ENCODE measurements at places on chromosomes 1 and 21.

DNA sequence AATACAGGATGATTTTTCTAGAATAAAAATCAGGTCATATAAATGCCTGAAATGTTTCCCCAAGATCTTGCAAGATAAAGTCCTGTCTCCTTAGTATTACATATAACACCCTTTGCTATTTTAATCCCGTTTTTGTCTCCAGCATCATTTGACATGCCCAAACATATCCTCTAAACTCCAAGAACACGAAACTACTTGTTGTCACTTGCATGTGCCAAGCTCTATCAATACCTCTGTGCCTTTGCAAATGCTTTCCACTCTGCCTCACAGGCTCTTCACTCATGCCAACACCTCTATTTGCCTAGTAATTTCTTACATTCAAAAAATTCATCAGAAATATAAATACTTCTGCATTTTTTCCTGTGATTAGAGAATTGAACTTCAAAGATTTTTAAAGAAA, 37.9 kb downstream of the LRRIQ3 start:
- no peak for DNase-seq

DNA sequence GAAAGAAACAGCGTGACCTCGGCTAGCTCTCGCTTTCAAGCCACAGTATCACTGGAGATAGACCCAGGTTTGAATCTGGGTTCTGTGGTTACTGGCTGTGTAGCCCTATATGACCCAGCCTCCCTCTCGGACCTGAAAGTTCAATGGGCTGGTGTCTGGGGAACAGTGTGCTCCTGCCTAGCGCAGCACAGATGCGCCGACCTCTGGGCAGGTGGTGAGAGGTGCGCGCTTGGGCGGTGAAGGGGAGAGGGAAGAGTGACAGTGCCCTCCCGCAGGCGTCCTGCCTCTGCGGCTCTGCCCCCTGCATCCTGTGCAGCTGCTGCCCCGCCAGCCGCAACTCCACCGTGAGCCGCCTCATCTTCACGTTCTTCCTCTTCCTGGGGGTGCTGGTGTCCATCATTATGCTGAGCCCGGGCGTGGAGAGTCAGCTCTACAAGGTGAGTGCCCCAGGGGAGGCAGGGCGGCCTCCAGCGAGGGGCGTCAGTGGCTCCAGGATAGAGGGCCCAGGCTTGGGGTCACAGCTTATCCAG, 10.5 kb downstream of the SERINC2 start:
- no peak for DNase-seq

GRCh38 chr1:22780696-22781095, 70.1 kb downstream of the EPHB2 start:
- DNase-seq, result peak; percentile 37

GRCh38 chr21:15893902-15894301, 164.1 kb downstream of the USP25 start:
- no peak for DNase-seq

DNA sequence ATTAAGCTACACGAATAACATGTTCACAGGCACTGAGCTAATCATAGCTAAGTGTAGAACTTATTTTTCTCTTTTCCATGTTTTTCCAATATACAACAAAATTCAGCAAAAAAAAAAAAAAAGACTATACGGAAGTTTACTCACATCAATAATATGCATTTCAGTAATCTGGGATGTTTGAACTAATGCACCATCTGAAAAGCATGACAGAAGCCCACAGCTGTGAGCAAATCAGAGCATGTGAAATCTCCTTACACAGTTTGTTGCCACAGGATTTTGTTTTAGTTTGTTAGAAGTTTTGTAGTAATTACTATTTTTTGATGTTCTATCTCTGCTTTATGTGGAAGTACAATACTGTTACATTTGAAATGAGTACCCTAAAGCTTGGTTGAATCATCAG, 1051.7 kb downstream of the TTLL7 start:
- DNase-seq, result peak; percentile 7

DNA sequence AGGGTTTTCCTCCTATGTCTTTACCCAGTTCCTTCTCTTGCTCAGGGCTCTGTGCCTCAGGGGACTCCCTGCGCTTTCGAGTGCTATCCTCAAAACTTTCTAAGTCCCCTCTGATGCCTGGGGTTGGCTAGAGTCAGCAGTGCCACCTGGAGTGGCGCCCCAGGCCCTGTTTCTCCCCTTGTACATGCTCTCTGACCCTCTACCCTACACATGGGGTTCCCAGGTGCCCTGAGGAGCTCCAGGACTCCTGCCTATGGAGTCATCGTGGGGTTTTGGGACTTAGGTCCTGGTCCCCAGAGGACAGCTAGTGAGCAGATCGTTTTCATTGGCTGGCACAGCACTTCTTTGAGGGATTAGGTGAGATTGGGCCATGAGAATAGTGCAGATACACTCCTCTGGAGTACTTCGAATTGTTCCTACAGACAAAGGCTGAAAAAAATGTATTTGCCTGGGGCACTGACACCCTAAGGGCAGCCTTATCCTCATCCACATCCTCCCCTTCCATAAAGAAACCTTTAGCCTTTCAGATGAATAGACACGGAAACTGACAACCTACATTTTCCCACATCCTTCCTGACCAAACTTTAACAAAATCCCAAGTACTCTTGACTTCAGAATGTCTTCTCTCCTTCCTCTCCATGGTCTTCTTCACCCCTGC, 41.5 kb downstream of the LGR6 start:
- peak; percentile 36 for DNase-seq

GRCh38 chr21:23542097-23542496, 2065.2 kb downstream of the MRPL39 start:
- no peak for DNase-seq

GRCh38 chr1:27555700-27556424, 48.1 kb downstream of the AHDC1 start:
- DNase-seq, result peak; percentile 60

- peak; percentile 51 for DNase-seq
These were observed 21.1 kb downstream of the C2CD2 start for GRCh38 chr21:41932576-41933312.

GRCh38 chr21:36542312-36543101, 62.6 kb upstream of the CLDN14 start:
- no peak for DNase-seq

DNA sequence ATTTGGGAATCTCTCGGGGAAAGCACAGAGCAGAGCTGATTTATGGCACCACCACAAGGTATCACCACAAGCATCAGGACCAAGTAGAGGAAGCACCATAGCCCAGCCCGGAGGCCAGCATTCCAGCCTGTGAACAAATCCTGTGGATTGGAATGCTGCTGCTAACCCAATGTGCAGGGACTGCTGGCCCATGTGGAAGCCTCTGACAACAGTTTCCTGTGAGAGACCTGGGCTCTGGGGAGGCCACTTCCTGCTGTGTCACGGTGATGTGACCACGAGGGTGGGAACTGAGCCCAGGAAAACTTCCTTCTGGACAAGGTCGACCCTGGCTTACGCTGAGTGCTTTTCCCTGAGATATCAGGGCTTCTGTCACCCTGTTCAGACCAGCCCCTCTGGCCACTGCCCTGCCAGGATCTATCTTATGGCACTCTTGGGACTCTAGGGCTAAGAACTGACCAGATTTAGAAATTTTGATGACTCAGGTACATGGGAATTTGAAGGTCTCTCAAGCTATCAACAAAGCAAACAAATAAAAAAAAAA, 88.3 kb upstream of the NGF start:
- peak; percentile 100 for DNase-seq

DNA sequence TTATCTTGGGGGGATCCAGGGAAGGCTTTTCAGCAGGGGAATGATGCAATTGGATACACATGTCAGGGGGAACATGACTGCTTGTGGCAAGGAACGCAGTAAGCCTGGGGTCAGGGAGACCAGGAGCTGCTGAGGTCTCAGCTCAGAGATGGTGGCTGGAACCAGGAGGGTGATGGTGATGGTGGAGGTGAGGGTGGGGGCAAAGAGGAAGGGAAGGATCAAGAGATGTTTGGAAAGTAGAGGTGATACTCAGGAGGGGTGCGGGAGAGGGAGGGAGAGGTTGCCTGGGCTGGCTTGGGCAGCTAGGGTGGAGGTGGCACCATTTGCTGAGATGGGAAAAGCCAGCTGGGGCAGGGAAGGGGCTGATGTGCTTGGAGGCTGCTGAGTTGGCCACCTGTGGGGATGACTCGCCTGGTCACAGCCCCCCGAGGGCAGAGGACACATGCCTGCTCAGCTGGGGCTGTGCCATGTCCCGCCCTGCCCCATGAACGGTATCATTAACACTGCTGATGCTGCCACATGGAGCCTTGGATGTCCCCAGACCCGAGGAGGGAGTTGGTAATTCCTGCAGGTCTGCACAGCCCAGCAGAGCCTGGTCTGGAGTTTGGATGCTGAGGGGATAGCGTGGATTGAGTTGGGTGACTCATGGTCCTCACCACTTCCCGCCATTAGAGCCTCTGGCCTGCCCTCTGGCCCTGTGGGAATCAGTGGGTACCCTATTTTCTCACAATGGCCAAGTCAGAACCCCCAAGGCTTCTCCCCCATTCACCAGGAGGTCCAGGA, 6.3 kb upstream of the PADI1 start:
- DNase-seq, result peak; percentile 53

GRCh38 chr1:186978596-186979556, 150.1 kb downstream of the PLA2G4A start:
- no peak for DNase-seq

- DNase-seq, result no peak
These were observed 86.1 kb downstream of the NPHP4 start for GRCh38 chr1:5906116-5906515.

DNA sequence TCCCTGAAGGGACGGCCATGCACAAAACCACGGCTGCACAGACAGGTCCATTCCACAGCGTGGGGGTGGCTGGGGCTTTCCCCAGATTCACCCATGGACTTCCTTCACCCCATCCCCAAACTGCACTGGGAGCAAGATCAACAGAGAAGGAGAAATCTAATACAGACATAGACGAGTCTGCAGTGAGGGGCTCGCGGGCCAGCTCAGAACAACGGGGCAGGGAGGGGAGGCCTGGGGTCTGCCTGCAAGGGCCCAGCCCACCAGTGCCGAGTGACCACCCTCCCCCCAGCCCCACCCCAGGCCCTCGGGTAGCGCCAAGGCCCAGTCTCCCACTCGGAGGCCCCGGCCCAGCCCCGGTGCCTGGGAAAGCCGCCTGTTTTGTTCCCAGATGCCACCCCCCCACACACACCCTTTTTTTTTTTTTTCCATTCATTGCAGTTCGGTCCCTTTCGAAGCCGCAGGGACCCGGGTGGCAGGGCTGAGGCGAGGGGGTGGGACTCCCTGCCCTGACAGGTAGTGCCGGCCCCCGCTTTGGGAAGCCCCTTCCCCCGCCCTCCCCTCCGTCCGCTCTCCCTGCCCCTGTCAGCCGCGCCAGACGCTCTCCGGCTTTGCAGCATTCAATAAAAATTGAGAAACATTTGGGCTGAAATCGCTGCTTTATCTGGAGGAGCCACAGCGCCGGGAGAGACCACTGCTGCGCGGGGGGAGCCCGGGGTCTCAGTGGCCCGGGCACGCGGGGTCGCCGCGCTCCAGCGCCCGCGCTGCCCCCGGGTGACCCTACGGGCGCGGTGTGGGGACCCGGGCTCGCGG, 543 bp upstream of the EPHB2 start:
- peak; percentile 67 for DNase-seq

- no peak for DNase-seq
These were observed 171.6 kb upstream of the EDN2 start for GRCh38 chr1:41656068-41656467.

- DNase-seq, result no peak
These were observed 27.0 kb downstream of the NAV1 start for GRCh38 chr1:201565771-201566528.

GRCh38 chr1:93137604-93138292, 42.5 kb downstream of the TMED5 start:
- peak; percentile 18 for DNase-seq

DNA sequence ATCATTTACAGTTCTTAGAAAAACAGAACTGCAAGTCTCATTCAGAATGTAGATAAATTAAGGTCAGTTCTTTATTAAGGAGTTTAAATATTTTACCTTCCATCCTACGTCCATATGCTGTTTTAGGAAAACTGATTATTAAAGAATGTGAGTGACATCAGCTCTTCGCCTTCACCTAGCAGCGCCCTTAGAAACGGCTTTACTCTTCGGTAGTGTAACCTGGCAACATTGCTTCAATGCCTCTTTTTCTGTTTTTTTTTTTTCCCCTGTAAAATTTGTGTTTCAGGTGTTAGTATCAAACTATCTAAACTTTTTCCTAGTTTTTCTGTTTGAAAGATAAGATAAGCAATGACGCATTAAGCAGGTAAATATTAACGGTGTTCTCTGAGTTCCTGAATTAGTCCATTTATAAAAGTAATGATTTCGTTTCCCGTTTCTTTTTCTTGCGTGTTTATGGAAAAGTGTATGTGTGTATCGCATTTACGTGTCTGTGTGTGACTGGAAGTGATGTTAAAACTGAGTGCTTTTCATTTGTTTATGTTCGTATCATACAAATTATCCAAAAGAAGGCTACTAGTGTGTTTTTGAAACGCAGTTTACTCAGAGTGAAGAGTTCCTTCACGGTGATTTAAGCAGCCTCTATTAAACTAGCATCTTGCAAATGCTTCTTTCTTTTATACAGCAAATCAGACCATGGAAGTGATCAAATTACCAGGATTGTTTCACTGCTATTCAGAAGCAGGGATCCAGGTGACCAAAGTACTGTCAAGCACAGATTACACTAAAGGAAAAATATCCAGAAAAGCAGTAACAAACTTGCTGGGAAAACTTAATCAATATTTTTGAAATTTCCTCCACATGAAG, 139.0 kb downstream of the SDCCAG8 start:
- DNase-seq, result no peak

DNA sequence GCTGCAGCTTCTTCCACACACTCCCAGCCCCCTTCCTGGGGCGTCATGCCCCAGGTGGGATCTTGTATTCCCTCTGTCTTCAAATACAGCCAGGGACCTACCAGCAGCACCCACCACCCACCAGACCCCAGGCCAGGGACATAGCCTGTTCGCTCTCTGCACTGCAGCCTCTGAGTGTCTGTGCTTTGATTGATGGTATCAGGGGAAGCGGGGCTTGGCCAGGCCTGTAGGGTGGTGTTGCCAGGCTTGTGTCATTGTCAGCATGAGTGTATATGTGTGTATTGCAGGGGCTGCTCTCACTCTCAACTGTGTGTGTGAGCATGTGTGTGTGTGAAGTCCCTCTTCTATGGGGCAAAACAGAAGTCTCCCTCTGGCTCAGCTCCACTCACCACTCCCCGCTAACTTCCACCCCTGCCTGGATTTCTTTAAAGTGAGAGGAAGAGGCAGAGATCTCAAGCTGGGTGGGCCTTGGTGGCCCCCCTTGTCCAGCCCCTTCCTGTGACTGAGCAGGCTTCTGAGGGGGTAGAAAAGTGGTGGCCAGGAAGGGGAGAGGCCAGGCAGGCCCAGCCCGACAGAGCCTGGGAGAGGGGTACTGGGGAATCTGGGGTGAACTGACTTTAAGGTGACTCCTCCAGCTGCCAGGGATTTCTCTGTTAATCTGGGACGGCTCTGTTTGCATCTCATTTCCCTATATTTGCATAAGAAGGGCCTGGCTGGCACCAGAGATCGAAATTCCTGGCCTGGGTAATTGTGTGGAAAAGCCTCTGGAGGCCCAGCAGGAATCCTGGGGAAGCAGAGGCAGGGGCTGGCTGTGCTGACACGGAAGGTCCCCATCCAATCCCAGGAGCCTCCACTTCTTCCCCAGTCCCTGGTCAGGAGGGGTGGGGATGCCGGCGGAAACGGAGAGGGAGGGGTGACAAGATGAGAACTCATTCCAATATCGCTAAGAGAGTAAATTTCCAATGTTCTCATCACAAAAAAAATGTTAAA, 18.6 kb upstream of the ADGRB2 start:
- DNase-seq, result no peak

- DNase-seq, result peak; percentile 72
These were observed 505.1 kb downstream of the LTN1 start for GRCh38 chr21:28487455-28488070.

- peak; percentile 99 for DNase-seq
These were observed 53.5 kb downstream of the MIGA1 start for GRCh38 chr1:77832901-77833300.

GRCh38 chr1:220962031-220962751, 82.9 kb downstream of the HLX start:
- DNase-seq, result peak; percentile 97

Data from EH (cell line).